HTR-8/SVneo (cell line): ENCODE measurements at places on chromosomes 6 and 20.

DNA sequence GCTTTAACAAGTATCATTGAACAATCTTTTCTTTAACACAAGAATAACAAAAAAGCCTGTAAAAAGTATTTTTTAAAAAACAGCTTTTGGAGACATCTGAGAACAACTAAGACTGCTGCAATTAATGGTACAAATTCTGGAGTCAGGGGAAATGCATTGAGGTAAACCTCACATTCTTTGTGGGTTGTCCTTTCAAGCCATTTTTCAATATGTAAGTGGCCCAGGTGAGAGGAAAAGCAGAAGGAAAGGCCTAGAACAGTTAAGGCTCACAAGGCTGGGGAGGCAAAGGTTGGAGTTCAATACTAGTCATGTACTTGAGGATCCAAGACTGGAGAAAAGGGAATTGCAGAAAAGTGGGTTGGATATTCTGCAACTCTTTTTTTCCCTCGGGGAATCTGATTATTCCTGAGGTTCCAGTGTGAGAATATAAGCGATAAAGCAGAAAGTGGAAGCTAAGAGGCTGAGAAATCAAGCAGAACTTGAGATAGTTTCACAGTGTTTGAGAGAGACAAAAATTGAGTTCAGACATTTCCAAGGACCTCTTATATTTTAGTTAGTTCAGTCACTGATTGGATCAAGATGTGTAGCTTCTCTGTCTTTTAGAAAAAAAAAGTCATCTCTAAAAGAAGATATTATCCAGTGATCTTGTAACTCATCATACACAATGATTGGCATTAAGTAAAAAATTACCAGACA is 25.0 kb upstream of the TXLNB start:
- DNase-seq: no peak

DNA sequence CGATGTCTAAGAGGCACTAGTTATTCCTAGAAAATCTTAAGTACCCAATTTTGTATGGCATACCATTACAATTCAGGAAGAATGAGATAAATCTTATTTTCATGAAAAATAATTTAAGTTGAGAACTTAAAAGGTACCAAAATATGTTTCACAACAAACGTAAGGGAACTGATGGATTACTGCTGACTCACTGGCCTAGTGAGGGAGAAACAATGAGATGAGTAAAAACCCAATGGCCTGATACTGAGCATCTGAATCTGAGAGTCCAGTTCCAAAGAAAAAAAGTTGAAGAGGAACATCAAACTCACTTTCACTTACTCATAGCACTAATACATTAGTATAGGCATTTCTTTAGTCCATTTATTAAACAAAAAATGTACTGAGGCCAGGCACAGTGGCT is 56.0 kb downstream of the MDN1 start:
- DNase-seq: no peak

GRCh38 chr6:683742-684440 is 9.0 kb downstream of the EXOC2 start:
- peak; percentile 91 for DNase-seq

- DNase-seq: peak; percentile 28
Observed at GRCh38 chr6:104623052-104623690, 236.5 kb downstream of the HACE1 start.

DNA sequence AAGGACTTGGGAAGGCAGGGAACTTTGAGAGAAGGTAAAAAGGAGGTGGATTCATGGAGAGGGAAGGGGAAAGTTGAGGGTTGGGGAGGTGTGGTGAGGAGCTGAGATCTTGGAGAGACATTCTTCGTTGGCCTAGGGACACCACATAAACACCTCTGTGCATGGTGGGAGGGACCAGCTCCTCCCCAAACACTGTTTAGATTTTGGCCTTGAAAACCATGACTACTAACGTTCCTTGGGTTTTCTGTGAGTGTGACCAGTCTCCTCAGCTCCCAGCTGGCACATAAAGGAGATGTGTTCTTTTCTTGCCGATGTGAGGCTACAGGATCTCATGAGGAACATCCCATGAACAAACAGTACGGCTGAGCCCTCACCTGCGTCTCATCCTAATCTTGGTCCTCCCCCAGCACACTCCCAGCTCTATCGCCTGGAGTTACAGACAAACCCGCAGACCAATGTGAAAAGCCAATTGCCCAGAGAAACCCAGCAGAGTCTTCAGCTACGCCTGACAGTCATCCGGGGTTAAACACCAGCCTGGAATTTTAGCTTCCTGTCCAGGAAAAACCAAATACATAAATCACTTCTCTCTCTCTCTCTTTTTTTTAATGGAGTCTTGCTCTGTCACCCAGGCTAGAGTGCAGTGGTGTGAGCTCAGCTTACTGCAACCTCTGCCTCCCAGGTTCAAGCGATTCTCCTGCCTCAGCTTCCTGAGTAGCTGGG is 22.0 kb upstream of the DDR1 start:
- peak; percentile 46 for DNase-seq

- DNase-seq: no peak
Observed at GRCh38 chr6:5531853-5532375, 270.6 kb downstream of the FARS2 start.

GRCh38 chr6:8707369-8707768 is 272.0 kb upstream of the SLC35B3 start:
- no peak for DNase-seq

GRCh38 chr6:106617302-106617701 is 12.0 kb downstream of the RTN4IP1 start:
- no peak for DNase-seq

DNA sequence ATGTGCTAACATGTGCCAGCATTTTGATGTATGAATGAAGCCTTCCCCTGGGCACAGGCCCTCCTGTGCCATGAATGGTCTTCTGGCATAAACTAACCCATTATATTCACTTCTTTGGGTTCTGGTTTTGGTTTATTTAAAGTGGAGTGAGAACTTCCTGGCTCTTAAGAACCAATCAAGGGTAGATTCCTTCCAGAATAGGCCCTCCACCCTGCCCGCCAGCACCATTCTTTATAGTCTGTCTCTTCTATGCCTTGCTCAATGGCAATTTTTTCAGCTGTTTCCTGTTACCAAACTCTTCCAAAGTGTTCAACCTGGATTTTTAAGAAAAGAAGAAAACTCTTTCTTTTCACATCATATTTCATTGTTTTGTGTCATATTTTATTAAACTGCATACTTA is 44.1 kb downstream of the VEGFA start:
- DNase-seq: no peak

DNA sequence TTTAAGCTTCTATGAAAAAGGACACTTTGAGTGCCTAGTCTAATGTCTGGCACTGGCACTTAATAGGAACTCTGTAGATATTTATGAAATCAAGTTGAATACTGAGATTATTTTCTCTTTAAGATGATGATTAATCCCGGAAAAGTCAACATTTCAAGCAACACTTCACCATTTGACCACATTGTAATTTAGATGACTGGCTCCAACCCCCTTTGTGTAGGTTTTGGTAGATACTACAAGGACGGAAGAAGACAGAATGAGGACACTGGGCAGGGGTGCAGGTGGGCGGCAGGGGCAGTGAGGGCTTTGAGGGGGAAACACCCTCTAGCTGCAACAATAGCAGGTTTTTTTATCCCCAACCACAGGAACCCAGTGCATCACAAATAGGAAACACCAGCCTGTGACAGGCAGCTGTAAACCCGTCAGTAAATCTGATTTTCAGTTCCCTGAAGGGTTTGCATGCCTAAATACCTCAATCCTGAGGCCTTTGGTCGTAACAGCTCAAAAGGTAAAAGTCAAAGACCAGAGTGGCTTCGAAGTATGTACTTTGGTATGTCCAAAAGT is 4.6 kb downstream of the DTNBP1 start:
- DNase-seq: no peak

- DNase-seq: no peak
Observed at GRCh38 chr20:63244468-63244867, 8.8 kb downstream of the BIRC7 start.

DNA sequence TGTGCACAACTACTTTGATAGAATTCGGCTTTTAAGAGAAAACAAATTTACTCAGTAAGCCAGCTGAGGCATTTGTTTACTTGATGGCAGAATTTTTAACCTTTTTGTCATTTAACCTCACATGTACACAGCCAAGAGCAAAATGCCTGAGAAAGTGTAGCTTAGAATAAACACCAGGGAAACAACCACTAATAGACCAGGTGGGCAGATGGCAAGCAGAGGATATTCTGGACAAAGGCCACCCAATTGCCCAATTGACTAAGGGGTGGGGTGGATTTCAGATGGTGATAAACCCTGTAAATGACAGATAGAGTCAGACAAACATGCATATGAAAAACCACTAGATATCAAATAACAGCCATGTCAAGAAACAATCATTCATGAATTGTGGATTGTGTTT is 190.7 kb upstream of the FBXL4 start:
- no peak for DNase-seq

DNA sequence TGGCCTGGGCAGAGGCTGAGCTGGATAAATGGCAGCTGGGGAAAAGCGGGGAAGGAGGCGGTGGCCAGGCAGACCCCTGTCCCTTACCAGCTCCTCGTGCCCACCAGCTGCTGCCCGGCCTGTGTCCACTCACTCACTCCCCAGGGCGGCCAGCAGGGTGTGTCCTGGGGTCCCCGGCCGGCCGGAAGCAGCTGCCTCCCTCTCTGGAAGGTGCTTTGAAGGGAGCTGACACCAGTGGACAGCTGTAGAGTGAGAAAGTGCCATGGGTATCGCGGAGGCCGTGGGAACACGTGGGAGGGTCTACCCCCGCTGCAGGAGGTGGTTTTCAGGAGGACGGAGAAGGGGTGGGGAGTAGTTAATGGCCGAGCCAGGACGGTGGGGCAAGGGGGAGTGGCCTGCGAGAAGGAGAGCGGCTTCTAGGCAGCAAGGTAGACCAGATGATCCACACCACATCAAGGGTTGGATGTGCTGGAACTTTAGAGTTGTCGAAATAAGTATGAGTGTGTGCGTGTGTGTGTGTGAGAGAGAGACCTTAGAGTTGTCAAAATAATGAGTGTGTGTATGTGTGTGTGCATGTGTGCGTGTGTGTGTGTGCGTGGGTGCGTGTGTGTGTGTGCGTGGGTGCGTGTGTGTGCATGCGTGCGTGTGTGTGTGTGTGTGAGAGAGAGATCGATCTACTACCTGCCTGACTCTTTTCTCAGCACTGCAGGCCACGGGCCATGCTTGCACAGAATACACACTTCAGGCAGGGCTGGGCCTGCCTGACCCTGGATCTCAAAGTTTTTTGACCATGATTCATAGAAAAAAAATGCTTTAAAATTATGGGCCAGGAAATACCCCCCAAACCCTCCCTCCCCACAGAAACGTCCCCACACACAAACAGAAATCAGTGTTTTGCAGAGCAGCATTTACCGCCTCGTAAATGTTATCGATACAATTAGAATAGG is 43.9 kb downstream of the CDH4 start:
- peak; percentile 93 for DNase-seq

- no peak for DNase-seq
Observed at GRCh38 chr20:35478804-35479472, 23.5 kb downstream of the CEP250 start.

DNA sequence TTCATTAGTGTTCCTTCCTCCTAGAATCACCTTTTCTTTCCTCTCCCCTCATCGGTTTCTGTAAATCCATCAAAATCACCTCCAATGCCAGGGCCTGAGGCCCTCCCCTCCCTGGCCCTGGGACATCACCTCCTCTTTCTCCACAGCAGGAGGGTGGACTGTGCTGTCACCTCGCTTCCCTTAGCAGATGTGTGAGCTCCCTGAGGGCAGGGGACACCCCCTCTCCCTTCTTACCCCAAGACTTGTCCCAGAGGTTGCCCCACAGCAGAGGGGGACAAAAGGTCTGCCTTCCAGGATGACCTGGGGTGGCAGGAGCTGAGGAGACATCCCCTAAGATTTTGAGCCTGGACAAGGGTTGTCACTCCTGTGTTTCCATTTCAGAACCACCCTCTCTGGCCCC is 5.9 kb downstream of the ULBP1 start:
- no peak for DNase-seq
